Naive B cell (primary cell): ENCODE measurements at places on chromosomes 12 and 14. TPM values are rescaled to one million over a fixed set of nuclear protein-coding genes. Genes with fewer than 3 reads are reported as not detected.

The ZC2HC1C gene
- polyA plus RNA-seq, result 0.15 TPM

The TBX3 gene
- not detected for polyA plus RNA-seq

The CD69 gene
- polyA plus RNA-seq, result 1,139 TPM

The COX8C gene
- not detected for polyA plus RNA-seq

The CBX5 gene
- polyA plus RNA-seq, result 24.3 TPM

The KIAA0586 gene
- polyA plus RNA-seq, result 26.1 TPM

The GLI1 gene
- 1.2 TPM for polyA plus RNA-seq

The SDS gene
- polyA plus RNA-seq, result not detected

The ESR2 gene
- polyA plus RNA-seq, result 7.4 TPM

The ZFYVE1 gene
- 7.8 TPM for polyA plus RNA-seq

The FSCB gene
- not detected for polyA plus RNA-seq

The INSM2 gene
- not detected for polyA plus RNA-seq

The RILPL1 gene
- polyA plus RNA-seq, result not detected

The OR4E2 gene
- polyA plus RNA-seq, result not detected

The OSGEP gene
- 61.2 TPM for polyA plus RNA-seq

The DPPA3 gene
- not detected for polyA plus RNA-seq

The FOXN4 gene
- not detected for polyA plus RNA-seq

The LPAR5 gene
- polyA plus RNA-seq, result 37.0 TPM

The IL31 gene
- not detected for polyA plus RNA-seq
